ENCODE measurements at places on chromosomes 6 and 20.

DNA sequence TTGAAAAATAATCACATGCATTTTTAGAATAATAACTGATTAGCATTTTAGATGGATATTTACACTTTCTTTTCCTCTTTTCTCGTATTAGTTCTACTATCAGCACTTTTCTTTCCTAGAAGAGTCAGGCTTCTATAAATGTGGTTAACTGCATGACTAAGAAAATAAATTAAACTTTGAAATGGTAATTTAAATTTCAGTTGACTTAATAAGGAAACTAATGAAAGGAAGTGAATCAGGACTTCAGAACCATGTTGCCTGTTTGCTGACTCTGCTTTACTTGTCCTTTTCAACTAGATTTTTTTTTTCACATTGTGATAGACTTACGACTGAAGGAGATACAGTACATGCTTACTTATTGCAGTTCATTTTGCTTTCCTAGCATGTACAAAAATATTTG, 1258.2 kb upstream of the EYS start:
- DNase-seq = no peak

GRCh38 chr20:24894967-24895366, 54.1 kb upstream of the CST7 start:
- DNase-seq = no peak

DNA sequence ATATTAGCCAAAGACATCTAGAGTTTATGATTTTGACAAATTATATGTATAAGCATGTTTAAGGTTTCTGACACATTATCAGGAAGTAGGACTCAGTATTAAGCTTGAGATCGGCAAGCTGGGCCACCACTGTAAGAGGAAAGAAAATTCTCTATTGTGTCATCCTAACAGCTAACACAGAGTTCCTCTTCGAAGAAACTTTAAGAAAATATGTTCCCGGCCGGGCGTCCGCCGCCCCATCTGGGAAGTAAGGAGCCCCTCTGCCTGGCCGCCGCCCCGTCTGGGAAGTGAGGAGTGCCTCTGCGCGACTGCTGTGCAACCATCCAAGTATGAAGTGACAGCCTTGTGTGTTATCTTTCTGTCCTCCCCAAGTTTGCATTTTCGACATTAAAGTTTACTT, 23.0 kb downstream of the USP49 start:
- DNase-seq = no peak

DNA sequence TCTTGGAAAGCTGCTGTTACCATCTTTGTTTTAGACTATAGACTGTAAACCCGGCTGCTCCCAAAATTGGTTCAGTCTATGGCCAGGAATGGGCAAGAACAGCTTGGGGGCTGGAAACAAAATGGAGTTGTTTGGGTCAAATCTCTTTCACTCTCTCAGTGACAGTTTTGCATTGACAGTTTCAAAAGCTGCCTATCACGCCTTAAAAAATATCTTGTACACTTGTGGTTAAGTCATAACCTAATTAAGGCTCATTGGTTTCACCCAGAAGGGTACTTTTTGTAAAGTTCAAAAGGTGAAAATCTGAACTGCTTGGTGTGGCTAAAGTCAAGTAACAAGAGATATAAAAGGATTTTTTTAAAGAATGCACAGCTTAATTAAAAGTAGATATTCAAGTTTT, 76.1 kb upstream of the PRL start:
- DNase-seq = no peak

- DNase-seq = no peak
Measured at GRCh38 chr20:51437182-51437924, 105.2 kb downstream of the NFATC2 start.

- DNase-seq = no peak
Measured at GRCh38 chr20:62243906-62244515, 5.7 kb downstream of the OSBPL2 start.
